ENCODE measurements at places on chromosomes 6 and 20.

DNA sequence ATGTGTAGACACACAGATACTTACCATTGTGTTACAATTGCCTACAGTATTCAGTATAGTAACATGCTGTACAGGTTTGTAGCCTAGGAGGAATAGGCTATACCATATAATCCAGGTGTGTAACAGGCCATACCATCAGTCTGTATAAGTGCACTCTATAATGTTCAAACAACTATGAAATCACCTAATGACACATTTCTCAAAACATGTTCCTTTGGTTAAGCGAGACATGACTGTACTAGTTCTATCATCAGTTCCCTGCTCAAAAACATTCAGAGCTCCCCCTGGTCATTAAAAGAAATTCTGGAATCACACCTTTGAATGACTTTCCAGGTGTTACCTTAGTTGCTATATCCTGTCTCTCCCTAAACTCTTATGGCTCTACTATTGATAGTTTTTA is 70.4 kb upstream of the SLC2A12 start:
- DNase-seq, result no peak

DNA sequence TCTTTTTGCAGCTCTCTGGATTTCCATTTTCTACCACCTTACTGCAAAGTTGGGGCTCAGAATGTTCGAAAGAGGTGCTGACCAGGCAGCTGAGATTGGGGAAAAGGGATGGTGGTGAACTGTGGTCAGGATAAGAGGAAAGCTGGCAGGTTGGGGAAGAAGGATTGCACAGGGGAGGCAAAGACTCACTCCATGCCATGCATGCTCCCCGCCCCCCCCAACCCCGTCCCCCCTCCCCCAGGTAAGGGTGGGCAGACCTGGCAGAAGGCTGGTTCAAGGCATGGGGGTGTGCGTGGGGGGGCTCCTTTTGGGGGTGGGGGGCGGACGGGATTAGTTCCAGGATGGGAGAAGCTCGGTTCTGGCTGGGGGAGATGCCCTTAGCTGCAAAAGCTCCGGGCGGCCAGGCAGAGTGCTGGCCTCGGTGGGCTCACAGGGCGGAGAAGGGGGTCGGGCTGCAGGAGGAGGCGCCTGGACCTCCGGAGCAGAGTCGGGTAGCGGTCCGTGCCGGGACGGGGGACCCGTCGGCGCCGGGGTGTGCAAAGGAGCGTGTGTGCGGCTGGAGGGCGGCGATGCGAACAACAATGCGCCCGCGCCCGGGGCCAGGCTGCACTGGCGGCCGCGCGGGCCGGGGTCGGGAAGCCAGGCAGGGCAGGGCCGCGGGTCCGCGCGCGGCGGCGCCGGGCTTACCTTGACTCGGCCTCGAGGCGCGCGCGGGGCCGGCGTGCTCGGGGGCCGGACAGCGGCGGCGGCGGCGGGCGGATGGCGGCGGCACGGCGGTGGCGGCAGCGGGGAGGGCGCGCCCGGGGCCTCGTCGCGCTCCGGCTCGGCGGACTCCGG is 880 bp downstream of the ADNP start:
- no peak for DNase-seq

DNA sequence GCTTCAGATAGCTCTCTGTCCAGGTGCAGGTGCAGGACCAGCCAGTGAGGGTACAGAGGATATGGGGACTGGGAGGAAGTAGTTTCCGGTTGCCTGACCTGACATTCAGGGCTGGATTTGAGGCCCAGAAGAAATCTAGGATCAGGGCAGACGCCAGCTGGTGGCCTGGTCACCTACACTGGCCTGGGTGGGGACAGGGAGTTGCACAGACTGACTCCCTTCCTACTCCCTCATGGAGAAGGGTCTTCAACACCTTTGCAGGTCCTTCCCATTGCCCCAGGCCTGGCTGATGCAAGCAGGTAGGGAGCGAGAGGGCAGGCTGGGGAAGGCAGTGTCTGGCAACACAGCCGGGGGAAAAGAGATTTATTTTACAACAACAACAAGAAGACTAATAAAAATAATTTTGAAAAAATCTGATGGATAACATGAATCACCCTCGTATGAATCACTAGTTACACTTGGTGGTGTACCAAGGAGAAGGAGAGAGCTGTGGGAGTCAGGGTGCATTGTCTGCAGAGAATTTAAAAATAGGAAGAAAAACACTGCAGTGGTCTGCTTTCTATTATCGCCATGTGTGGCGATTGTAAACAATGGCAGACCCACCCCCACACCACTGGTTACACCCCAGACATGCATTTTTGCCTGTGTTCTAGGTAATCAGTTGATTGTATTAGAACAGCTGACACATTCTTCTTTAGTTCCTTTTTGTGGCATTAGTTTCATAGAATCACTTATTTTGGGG is 62.3 kb upstream of the SNX9 start:
- peak; percentile 45 for DNase-seq

DNA sequence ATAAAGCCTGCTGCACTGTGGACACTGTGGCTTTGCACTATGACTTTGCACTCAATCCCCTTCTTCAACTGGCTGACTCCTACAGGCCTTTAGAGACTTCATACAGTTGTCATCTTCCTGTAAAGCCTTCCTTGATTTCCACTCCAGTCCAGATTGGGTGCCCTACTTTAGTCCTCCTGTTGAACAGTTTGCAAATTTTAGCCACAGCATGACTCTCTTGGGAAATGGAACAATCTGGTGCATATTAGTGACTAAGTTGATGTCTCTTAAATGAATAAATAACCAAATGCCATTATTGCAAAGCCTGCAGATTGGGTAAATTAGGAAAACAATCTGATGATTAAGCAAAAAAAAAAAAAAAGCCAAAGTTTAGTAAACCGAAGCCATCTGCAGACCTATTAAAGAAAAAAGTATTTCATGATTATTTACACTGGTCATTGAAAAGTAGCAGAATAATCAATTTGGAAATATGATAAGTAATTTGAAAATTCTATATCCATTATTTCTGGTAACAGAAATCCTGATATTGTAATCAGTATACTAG is 12.6 kb downstream of the PLCB4 start:
- no peak for DNase-seq

DNA sequence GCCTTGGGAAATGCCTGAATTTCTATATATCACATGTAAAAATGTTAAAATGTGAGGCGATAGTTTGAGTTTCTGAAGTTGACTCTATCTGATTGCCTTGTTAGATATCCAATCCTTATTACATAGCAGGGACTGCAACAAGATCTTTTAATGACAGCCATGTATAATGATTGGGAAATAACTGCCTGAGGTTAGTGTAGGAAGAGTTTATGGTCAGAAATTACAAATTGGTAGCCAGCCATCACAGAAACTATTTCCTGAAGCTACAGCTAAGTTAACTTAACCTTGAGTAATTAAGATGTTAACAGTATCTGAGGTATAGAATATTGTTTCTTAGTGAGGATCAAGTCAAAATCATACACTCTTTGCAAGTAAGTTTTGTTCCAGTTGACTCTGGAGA is 41.0 kb downstream of the AKIRIN2 start:
- DNase-seq, result no peak

GRCh38 chr20:62575976-62576722 is 66.2 kb upstream of the SLCO4A1 start:
- DNase-seq, result no peak

- DNase-seq, result no peak
These were observed 291.9 kb downstream of the PLCB1 start for GRCh38 chr20:8424010-8424409.

- no peak for DNase-seq
These were observed 189.0 kb downstream of the SLC16A10 start for GRCh38 chr6:111276335-111276734.

GRCh38 chr20:10307359-10307735 is 88.7 kb downstream of the SNAP25 start:
- DNase-seq, result no peak

DNA sequence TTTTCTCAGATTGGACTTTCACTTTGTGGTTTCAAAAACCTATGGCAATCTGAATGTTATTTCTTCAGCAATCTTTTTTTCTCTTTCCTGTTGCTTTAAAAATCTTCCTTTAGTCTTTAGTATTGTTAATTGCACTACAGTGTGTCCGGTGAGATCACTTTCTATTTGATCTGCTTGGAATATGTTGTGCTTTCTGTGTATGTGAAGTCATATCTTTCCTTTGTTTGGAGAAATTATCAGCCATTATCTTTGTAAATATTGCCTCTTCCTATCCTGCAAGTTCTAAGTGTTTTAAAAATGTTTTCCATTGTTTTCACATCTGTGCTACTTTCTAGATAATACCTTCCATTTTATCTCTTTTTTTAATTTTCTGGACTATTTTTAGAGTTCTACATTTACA is 171.4 kb upstream of the PRSS16 start:
- DNase-seq, result no peak

DNA sequence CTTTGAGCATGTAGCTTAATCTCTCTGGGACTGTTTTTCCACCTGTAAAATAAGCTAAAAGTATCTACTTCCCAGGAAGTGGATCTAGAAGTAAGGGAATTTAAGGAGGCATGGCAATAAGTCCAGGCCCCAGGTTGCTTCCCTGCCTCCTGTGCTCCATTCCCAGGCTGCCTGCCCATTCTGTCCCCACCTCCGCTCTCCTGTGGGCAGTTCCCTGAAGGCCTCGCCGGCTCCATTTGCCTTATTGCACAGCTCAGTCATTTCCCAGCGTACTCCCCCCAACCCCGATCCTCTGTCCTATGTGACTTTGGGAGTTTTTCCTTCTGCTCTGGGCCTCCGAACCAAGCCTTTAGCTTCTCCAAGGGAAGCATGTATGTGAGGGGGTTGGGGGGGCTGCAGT is 4.6 kb downstream of the SLC29A1 start:
- no peak for DNase-seq

DNA sequence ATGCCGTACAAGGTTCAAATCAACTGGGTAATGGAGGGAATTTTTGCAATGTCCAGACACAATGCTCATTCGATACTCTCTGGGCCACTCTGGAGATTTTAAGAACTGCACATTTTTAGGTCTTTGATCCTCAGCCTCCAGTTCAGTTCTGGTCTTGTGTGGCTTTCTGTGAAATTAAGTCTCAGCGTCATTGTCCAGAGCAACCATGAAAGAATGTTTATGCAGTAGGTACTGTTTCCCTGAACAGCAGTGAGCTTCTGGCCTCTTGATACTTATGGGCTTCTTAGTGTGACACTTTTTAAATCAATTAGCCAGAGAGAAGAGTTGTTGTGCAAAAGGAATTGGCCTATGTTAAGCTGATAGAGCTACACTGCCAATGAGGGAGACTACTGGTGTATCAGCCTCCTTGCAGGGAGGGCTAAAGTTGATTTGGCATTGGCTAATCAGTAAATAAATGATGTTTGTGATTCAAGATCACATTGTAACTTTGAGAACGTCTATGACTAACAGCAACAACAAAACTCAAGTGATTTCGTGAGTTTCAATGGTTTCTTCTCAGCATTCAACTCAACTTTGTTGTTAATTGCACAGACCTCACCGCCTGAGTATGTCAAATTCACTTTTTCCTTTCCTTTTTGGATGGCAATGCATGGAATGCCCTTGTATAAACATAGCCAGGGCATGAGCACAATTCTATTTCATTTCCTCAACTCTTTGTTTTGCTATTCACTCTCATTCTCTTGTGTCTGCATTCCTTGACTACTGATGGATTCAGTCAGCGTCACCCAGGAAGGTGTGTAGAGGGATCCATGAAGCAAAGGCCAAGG is 85.1 kb downstream of the GJA1 start:
- DNase-seq, result no peak

- DNase-seq, result no peak
These were observed 61.8 kb downstream of the RSPH3 start for GRCh38 chr6:158938220-158938619.

DNA sequence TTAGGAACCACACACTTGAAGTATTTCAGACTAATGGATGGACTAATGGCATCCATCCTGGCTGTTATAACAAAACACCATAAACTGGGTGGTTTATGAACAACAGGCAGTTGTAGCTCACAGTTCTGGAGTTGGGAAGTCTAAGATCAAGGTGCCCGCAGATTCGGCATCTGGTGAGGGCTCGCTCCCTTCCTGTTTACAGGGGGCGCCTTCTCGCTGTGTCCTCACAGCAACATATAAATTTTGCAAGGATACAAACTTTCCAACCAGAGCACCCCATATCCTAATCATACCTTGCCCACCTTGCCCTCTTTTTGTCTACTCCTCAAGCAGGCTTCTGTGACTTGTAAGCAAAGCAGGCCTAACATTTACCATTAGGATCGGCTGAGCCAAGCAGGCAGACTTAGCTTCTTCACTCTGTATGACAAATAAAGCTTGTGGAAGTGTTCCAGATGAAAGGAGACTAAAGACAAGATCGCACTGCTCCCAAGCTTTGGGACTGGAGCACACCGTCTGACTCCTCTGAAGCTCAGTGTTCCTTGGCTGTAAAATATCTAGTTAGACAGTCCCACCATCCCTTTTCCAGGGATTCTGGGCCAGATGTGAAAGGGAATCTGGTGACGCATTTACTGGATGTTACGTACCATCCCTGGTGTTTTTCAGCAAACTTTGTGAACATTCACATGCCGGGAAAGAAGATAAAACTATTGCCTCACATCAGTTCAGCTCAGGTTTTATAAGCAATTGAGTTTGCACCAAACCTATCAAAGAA is 34.9 kb downstream of the GFOD1 start:
- no peak for DNase-seq

- DNase-seq, result peak; percentile 73
These were observed 1.3 kb downstream of the SLA2 start for GRCh38 chr20:36644706-36645095.

- DNase-seq, result no peak
These were observed 9.0 kb upstream of the RALGAPA2 start for GRCh38 chr20:20721489-20721888.

GRCh38 chr6:83055366-83055964 is 10.2 kb downstream of the UBE3D start:
- DNase-seq, result peak; percentile 23

DNA sequence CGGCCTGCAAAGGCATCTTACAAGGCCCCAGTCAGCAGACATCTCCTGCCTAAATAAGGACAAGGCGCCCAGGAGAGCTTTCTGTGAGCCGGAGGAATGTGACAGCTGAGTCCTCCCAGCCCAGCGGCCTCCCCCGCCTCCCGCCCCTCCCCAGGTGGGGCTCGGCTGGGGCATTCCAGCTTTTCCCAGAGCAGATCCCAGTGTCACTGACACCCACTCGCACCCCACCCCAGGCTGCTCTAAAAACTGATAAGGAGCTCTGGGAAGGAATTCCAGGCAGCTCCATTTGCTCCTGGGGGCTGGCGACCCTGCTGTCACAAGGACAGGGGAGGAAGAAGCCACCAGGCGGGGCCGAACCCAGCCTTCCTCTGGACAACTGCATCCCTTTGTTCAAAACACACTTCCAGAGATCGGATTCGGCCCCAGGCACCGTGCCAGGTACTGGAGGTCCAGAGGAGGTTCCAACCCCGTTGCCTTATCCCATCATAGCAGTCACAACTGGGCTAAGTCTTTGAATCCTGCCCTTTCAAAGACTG is 49.7 kb downstream of the JPH2 start:
- no peak for DNase-seq

GRCh38 chr6:16651871-16652270 is 109.4 kb downstream of the ATXN1 start:
- no peak for DNase-seq

DNA sequence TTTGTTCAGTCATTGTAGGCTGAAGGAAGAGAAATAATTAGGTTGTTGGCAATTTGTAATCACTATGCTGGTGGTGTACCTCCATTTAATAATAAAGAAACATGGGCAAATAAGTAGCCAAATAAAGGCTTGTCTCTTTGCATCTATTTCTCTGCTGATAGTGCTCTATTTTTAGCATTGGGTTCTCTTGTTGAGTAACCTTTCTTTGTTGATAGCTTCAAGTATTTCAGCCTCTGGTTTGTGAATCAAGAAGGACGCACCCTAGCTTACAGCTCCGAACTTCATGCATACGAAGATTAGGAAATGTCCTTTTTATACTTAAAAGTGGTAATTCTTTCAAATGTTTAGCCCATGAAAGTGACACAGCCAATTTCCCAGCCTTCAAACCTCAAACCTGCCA is 2.6 kb downstream of the PPP1R14C start:
- DNase-seq, result no peak

- no peak for DNase-seq
These were observed 76.6 kb upstream of the QKI start for GRCh38 chr6:163337958-163338357.
